ENCODE measurements at places on chromosomes 16 and 17.

- no peak for DNase-seq
These were observed 72.6 kb upstream of the COX10 start for GRCh38 chr17:13996748-13997147.

DNA sequence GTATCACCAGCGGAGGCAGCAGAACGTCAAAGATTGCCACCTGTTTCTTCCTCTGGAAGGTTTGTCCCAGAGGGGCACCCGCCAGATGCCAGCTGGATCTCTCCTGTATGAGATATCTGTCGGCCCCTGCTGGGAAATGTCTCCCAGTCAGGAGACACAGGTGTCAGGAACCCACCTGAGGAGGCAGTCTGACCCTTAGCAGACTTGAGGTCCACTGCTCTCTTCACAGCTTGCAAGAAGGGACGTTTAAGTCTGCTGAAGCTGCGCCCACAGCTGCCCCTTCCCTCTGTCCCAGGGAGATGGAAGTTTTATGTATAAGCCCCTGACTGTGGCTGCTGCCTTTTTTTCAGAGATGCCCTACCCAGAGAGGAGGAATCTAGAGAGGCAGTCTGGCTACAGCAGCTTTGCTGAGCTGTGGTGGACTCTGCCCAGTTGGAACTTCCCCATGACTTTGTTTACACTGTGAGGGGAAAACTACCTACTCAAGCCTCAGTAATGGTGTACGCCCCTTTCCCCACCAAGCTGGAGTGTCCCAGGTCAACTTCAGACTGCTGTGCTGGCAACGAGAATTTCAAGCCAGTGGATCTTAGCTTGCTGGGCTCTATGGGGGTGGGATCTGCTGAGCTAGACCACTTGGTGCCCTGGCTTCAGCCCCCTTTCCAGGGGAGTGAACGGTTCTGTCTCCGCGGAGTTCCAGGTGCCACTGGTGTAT is 92.9 kb downstream of the PHKB start:
- no peak for DNase-seq

GRCh38 chr16:49049644-49050043 is 232.0 kb downstream of the CBLN1 start:
- no peak for DNase-seq

- DNase-seq: no peak
These were observed 13.9 kb upstream of the TMC7 start for GRCh38 chr16:18969855-18970240.

GRCh38 chr16:20868890-20869289 is 31.3 kb downstream of the DCUN1D3 start:
- DNase-seq: peak; percentile 49

GRCh38 chr17:64320613-64321553 is 57.8 kb upstream of the TEX2 start:
- peak; percentile 60 for DNase-seq

DNA sequence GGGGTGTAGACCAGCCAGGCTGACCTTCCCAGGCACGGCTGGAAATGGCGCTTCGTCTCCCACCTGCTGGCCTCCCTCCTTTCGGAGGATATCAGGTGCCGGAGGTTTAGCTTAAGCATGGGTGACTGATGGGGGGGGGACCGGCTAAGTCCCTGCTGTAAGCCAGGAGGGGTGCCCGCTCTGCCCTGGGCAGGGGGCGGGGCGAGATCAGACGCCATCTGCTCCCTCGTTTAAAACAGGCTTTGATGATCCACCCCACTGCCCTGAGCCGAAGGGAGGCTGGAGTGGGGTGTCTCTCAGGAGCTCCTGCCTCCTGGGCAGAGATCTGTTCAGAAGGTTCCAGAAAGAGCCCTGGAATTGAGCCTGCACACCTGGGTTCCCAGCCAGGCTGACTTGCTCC is 26.0 kb downstream of the C16orf74 start:
- DNase-seq: no peak

DNA sequence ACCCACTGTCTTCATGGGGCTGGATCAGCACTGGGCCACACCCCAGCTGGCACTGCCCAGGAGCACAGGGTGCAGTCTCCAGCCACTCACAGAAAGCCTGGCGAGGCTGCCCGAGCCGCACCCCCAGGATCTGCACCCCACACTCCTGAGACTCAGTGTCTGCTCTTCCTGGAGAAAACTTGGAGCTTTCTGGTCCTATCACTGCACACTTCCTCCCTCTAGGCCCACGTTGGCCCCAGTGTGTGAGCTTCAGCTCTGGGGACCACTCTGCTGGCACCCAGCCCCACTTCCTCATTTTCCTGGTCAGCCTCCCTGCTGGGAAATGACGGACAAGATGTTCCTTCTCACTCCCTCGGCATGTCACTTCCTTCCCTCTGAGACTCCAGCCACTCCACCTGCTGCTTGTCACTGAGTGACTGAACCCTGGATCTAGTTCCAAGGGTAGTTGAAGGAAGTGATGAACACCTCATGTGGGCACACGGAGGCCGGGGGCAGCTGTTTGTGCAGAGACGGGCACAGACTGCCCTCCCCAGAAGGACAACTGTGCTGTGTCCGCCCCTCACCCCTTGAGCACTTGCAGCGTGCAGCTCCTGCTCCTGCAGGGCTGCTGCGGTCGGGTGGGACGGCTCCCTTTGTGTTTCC is 29.0 kb downstream of the ZC3H18 start:
- DNase-seq: no peak

DNA sequence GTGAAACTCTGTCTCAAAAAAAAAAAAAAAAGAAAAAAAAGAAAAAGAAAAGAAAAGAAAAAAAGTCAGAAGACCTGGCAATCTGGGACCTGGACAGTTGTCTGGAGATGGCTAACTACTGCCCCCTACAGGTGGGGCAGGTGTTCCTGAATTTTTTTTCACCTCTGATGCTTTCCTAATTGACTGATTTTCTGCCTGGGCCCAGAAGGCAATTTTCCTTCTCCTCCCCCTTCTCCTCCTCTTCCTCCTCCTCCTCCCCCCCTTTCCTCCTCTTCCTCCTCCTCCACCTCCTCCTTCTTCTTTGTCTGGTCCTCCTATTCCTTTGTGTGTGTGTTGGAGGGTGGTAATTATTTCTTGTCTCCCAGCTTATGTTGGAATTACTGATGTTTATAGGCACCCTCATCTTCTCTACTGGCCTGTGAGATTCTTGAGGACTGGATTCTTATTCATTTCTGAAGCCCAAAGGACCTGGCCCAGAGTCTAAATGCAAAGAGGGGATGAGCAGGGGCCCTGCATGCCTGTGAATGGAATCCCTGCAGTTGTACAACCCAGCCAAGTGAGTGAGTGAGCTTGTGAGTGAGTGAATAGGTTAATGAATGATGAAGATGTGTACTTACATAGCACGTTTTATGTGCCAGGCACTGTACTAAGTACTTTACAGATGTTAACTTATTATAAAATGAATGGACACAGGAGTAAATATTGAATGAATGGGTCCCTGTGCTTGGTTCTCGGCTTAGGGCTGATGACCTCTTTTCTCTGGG is 26.9 kb downstream of the IRX5 start:
- DNase-seq: peak; percentile 46

DNA sequence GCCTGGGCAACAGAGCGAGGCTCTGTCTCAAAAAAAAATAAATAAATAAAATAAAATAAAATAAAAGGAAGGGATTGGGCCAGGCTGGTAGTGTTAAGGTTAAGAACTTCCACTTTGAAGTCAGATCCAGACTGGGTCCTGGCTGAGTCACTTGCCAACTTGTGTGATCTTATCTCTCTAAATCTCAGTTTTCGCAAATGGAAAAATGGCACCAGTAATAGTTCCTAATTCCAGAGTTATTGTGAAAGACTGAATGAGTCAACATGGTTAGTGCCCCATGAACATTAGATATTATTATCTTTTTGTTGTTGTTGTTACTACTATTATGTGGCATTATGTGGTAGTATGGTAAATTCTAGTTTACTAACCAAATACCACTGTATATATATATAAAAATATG is 188.0 kb upstream of the AXIN2 start:
- no peak for DNase-seq

- DNase-seq: peak; percentile 70
These were observed 91.3 kb downstream of the SNX29 start for GRCh38 chr16:12067714-12068401.

DNA sequence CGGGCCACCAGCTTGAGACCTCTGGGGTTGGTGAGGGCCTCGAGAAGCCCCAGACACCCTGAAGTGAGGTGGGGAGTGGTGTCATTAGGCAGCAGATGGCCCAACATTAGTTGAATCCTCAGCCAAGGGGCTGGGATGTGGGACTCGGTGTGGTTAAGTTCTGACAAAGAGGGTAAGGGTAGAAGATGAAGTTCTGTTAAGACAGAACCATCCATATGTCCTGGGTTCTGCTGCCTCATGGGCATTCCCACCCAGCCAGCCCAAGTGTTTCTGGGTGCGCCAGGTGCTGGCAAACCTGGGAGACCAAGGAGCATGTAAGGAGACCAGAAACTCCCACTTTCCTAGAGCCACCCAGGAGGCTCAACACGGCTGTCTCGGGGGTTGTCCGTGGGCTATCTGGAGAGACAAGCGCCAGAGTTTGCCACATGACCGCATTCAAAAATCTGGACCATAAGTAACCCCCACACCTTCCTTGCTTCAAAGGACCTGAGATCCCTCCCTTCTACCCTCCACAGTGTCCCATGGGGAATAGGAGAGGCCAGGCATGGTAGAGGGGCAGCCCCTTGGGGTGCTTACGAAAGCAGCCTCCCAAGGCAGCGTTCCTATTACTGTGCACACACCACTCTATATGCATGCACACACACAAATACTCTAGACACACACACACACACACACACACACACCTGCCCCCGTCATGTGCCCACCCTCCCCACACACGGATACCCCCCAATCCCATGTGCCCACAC is 128.7 kb downstream of the C16orf78 start:
- DNase-seq: no peak

DNA sequence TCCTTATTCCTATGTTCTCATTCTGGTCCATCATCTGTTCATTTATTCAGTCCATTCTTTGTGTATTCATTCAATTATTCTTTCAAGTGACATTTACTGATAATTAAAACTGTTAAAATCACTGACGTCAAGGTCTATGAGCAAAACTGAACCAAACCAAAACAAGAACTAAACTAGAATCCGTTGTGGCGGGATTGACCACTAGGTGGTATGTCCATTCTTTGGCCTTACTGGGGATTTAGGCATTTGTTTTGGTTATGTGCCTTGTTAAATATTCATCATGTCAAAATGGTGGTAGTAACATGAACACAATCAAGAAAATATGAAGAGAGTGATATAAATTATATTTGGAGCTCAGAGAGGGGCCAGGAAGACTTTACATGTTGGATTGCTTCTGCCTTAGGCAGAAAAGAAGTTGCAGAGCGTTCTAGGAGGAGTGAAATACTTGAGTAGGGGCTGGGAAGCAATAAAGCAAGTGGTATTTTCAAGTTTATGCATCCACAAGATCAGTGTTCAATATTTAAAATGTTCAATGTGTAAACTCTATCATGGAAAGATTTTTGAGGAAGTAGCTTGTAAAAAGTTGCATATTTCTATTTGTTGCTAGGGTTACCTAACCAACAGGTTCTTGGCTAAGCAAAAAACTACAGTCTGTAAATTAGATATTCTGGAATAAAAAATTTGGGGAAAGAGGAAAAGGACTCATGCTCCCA is 129.0 kb downstream of the CDH13 start:
- DNase-seq: no peak

GRCh38 chr16:22971346-22971924 is 157.5 kb downstream of the HS3ST2 start:
- no peak for DNase-seq

DNA sequence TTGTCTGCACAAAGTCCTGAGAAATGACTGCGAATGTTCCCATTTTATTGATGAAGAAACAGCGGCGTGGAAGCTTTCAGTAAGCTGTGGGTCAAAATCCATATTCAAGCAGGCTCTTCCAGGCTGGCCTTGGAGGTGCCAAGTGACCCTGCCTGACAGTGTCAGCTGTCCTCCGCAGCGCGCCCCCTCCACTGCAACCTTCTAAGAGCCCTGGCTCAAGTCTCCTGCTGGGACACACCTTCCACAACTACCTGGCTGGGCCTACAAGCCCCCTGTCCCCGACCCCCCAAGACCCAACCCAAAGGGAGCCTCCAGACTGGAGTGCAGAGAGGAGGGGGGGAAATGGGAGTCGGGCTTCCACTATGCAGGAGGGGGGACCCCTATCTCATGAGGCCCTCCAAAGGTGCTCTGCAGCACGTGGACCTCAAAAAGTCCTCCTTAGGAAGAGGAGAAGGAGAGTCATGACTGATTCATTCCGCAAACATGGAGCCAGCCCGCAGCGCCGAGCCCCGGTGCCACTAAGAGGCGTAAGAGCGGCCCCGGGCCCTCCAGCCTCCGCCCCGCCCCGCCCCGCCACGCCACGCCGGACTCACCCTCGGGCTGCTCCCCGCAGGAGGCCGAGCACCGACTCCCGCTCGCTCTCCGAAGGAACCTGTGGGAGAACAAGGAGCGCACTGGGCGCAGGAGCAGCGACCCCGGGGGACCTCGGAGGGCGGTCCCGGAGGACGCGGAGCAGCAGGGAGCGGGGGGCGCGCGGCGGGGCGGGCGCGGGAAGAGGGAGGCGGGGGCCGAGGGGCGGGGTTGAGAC is 574 bp downstream of the MPP3 start:
- DNase-seq: no peak

Data from liver (tissue), 10 donors.